ENCODE measurements at places on chromosomes 5 and 9.
A peak's percentile ranks its signal among the peaks of the same experiment; 100 is the strongest.

DNA sequence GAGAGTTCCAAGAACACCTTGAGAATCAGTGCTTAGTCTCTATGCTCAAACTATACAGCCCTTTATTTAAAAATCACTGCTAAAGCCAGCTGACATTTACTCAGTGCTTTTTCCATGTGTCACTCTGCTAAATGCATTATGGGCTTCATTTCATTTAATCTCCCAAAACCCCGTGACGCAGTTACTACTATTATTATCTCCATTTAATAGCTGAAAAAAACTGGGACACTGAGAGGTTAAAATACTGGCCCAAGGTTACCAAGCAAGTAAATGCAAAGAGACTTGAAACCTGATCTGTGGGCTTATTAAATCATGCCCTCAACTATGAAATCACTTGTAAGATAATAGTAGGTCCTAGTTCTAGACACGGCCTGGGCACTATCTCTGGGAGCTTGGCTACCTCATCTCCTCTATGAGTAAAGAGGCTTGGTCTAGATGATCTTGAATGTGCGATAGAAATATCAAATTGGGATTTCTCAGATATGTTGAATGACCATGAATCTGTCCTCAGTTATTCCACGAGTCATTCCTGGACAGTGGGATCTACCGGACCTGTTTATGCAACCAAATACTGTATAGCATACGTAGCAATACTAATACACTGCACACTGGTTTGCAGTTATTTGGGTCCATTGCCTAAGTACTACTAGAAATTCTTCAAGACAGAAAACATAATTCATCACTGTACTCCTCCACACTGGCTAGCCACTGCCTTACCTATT is 32.3 kb downstream of the MARCHF11 start:
- no peak for DNase-seq

- DNase-seq, result no peak
These were observed 165.6 kb downstream of the SMARCA2 start for GRCh38 chr9:2180704-2181103.

DNA sequence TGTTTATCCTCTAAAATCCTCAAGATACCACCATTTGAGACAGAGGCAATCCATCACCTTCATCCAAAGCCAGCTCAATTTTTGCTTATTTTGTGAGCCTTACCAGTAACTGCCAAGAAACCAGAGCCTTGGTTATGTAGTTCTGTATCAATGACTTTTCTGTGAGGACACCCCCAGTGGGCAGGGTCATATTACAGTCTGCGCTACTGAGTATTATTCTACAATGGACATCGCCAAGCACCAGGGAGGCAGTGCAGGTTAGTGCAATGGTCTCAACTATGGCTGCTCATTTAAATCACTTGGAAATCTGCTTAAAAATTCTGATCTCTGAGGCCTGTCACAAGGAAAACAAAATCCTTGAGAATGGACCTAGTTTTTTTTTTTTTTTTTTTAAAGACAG is 90.5 kb upstream of the NIPAL4 start:
- no peak for DNase-seq

DNA sequence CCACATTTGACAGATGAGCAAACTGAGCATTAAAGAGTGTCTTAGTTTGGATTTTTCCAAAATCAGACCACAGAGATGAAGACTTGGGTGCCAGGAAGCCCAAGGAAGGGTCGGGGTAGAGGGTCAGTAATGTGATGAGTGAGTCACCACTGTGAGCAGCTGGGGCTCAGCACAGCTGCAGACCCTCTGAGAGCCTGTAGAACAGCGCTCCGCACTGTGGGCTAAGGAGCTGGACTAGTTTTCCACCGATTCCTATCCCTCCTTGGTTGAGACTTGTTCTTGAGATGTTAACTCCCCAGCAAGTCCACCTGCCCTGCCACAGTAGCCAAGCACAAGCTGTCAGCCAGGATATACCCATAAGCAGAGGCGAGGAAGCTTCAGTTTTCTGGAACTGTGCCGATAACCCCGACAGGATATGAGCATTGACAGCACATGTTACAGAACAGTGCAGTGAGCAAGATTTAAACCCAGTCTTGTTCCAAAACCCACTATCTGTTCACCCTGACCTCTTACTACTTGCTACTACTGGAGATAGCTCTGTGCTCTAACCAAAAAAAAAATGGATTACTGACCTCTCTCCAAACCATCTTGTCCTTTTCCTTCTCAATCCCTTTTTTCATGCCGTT is 31.8 kb downstream of the EGFLAM start:
- DNase-seq, result no peak

DNA sequence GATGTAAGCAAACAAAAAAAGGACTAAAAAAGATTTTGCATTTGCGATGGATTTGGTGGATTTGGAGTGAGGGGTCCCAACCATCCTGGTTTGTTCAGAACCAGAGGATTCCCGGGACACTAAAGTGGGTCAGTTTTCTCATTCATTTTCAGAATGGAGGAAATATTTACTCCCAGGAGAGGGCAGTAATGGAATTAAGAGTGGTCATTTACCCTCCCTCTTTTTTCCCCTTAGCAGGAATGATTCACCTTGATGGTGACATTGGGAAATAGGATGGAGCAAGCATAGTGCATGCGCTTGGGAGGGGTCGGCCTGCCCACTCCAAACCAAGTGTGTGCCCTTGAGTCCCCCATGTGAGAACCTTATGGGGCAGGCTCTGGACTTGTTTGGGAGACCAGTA is 164.2 kb upstream of the PUM3 start:
- DNase-seq, result no peak

- no peak for DNase-seq
These were observed 41.1 kb downstream of the PTPRD start for GRCh38 chr9:10571699-10572098.

DNA sequence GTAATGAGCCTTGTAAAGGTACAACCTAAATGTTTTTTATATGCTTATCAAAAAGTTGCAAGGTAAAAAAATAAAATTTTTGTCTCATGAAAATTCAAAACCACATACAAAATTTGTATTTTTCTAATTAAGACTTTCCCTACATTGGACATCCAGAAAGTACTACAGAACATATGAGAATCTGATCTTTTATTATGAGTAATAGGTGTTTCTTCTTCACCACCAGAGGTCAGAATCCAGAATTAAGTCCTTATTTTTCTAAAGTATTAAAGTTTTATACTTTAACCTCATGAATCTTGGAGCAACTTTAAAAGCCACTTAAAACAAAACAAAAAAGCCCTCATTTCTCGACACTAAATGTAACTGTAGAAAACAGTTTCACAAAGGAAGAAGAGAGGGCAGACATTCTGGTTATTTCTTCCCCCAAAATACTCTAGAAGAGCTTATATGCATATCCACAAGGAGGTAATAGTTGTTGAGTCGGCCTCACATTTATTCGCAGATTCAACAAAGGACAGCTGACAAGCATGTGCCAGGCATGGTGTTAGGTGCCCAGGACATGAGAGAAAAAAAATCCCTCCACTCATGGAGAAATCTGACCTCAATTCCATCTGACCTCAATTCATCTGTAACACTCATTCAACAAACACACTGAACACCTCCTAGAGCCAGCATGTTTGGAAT is 69.3 kb downstream of the MLLT3 start:
- peak; percentile 5 for DNase-seq

DNA sequence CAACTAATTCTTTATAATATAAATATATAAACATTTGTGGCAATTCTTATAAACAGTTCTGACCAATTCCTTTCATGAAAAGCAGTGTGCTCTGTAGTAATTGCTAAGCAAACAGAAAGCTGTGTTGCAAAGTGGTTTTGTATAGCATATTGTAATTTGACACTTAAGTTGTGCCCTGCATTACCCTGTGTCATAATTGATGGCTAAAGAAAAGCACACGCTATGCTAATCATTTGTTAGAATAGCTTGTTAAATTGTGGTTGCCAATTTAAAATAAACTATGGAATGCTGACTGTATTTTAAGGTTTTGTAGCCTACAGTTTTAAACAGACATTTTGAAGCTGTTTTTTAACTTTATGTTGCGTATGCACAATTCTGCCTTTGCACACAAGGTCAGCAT is 140.0 kb downstream of the PBX3 start:
- no peak for DNase-seq

DNA sequence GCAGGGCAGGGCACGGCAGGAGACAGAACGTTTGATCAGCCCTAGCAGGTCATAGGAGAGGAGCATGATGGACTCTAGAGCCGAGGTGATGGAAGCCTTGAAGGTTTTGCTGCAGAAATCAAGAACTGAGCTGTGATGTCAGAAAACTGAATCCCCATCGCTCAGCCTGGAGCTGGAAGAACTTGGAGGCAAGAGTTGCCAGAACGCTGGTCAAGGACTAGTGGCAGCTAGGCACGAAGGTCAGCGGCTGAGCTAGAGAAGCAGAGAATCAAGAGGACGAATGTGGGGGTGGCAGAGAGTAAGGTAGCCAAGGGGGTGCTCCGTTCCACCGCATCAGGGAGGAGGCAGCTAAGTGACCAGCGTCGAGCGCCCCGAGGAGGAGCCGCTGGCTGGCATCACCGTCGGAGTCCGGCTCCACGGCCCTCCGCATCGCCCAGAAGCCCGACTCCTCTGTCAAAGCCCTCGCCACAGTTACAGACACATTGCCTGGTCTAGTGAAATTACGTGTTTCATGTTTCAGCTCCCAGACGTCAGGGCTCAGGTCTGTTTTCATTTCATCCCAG is 1.2 kb upstream of the GALNT10 start:
- DNase-seq, result no peak

DNA sequence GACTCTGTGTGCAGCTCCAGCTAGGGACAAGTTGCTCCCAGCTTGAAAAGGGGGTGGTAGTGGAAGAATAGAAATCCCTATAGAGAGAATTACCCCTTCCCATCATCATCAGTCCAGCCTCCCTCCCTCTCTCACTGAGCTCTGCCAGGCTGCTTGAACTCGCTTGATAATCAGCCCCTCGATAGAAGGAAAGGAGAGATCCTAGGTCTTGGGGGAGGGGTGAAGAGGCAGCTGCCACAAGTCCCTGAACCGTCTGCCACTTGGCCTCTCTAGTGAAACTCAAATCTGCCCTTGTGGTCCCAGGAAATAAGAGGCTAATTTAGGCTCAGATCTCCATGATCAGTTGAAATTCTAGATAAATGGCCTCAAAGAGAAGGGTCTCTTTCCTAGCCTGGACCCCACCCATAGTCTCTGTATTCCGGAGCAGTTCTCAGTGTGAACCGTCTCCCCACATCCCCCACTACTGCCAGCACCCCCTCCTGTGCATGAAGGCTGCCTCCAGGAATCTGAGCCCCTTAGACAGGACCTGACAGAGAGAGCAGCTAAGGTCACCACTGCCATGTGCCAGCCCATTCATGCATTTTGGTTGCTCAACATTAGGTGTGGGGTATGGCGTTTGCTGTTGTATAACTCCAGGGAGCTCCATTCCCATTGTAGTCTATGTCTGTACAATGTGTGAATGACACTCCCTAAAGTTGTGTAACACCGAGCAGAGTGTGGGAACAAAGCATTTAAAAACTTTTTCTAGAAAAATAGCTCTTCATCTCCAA is 5.5 kb downstream of the DNAJB5 start:
- no peak for DNase-seq

- no peak for DNase-seq
These were observed 128.0 kb upstream of the ABCA1 start for GRCh38 chr9:105055917-105056316.

DNA sequence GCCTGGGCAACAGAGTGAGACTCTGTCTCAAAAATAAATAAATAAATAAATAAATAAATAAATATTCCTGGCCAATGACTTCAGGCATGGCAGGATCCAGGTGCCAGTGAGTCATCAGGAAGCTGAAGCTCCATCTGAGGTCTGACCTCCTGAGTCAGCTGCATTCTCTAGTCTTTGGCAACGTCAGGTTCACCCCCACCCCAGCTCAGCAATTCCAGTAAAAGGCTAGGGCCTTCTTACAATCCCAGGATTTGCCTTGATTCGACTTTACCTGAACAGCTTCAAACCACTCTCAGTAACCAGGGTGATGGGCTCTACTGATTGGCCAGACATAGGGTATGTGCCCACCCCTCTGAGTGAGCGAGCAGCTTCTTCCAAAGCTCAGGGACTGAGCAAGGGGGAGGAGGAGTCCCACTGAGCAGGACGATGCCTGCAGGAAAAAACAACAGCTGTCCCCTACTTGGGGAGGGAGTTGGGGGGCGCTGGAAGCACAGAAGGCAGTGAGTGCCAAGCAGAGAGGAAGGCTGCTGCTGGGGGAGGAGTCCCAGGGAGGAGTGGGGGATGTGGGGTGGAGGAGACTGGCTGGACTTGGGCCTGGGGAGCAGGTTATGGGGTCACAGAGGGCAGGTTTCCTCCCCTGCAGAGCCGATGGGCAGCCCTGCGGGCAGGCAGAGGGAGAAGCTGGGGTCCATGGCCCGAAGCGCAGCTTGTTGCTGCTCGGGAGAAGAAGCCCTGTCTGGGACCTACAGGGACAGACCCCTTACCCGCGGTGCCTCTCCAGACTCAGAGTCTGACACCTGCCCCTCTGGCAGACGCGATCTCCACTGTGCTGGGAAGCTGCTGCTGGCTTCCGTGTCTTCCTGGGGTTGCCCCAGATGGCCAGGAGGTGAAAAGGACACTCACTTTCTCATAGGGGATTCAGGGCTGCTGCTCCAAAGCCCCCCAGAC is 25.9 kb upstream of the UNC5A start:
- no peak for DNase-seq

- DNase-seq, result no peak
These were observed 38.2 kb downstream of the ETF1 start for GRCh38 chr5:138504799-138505198.

GRCh38 chr5:91206734-91207133 is 176.4 kb downstream of the ARRDC3 start:
- no peak for DNase-seq

- DNase-seq, result no peak
These were observed 1.5 kb downstream of the CDH6 start for GRCh38 chr5:31194892-31195555.

- no peak for DNase-seq
These were observed 7.2 kb upstream of the HOMER1 start for GRCh38 chr5:79521156-79521555.

DNA sequence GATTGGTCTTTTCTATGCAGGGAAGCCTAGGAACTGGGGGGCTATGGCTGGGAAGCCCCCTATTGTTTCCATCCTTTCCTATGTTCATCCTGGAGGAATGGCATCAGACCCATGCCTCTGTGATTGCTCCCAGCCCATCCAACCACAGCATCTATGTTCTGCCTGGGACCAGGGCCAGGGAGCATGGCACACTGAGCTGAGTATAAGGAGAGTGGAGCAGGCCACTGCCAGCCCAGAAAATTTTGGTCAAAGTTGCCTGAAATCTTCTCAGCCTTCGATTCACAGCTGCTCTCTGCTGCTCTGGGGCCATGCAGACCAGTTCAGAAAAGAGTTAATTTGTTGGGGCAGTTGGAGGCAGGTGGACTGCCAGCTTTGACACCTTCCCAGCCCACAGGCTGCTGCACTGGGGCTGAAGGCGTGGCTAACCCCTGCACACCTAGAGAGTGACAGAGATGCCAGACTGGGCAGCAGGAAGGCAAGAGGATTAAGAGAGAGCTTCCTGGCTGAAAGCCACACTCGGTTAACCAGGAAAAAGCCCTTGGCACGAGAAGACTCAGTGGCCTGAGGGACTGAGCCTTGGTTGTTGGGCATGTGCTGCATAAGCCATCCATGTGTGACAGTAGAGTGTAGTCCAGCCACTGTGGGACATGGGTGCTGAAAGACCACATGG is 12.1 kb downstream of the TGFBI start:
- no peak for DNase-seq
